Stimulated activated CD8-positive, alpha-beta memory T cell treated with anti-CD3 and anti-CD28 coated beads, Interleukin-4, amount 100 ng/mL, for 1 hour (primary cell): ENCODE measurements at places on chromosomes 11 and 22.

- no peak for DNase-seq
Observed at GRCh38 chr11:95135155-95135554, 45.5 kb downstream of the ENDOD1 start.

DNA sequence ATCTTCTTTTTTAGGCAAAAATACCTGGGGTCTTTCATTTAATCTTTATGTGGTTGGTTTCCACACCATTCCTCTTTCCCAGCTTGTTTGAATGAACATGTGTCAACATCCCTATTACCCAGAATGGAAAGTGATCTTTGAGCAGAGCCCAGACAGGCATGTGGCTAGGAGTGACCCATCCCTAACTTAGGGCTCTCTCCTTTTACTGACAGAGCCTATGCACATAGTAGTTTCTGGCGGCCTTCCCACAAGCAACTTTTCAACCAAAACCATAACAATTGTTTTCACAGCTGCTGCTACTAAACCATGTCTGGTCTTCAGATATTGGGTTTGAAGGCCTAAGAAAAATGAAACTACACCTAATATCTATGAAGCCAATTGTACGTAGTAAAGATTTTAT, 107.5 kb downstream of the TENM4 start:
- no peak for DNase-seq

- DNase-seq = no peak
Observed at GRCh38 chr11:116513894-116514293, 258.9 kb downstream of the BUD13 start.

- DNase-seq = peak; percentile 73
Observed at GRCh38 chr22:24434471-24435322, 7.3 kb downstream of the ADORA2A start.

- DNase-seq = no peak
Observed at GRCh38 chr11:132549001-132549400, 983.3 kb downstream of the OPCML start.

DNA sequence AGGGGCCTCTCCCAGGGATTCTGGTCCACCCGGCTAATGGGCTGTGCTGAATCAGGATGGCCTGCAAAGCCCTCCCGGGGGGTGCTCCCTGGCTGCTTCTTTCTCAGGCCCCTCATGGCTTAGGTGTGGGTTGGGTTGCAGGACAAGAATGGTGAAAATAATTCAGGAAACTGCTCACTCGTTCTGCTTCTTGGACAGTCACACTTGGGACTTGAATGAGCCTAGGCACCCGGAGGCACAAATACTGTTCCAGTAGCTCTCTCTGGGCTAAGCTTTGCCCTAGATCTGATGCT, 83.2 kb downstream of the TRIM29 start:
- no peak for DNase-seq

DNA sequence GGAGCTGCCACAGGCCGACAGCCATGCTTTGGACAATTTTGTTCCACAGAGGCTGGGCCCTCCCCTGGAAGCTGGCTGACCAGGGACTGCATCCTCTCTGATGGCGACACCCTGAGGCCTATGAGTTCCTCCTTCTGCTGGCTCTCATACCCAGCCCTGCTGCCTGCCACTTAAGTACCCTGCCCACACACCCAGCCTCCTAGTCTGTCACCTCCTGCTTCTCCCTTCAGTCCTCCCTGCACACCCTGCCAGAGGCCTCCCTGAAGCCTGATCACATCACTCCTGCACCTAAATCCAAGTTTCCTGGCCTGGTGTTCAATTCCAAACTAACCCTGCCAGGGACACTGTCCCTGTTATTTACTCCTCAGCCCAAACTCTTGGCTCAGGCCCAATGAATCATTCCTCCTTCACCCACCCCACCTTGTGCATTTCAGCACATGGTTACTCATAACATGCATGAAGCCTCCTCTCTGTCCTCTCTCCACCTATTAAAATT, 136.7 kb upstream of the NECTIN1 start:
- no peak for DNase-seq

- DNase-seq = no peak
Observed at GRCh38 chr22:18111759-18112330, 1.2 kb downstream of the TUBA8 start.

DNA sequence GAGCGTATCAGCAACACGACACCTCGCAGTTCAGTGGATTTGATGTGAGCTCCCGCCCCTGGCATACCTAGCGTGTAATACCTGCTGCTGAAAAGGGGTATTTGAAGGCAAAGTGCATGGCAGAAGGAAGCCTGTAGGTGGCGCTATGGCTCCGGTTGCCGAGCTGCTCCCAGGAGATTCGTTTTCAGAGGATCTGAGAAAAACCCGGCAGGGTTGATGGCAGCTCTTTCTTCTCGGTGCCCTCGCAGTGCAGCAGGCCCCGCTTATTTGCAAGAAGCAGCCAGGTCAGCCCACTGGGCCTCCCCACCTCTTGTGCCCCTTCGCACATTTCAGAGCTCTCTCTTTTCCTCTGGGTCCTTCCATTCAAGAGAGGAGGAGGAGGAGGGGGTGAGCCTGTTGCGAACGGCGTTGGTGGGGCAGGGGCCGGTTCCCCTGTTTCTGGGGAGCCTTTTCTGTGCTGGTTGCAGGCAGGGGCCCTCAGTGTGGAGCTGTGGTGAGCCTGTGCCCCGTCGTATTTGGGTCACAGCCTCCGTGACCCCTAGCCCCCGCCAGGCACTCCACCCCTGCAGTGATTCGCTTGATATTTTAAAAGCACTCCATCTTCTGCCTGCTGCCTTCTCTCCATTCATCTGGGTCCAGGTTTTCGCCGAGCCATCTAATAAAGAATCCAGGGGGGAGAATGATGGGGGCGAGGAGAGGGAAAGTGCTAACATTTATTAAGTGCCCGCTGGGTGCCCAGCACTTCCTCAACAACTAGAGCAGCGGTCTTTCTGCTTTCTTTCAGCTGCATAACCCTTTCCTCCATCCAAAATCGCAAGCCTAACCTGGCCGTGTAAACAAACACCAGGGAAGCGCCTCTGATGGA, 85.3 kb upstream of the SYT13 start:
- DNase-seq = peak; percentile 19

GRCh38 chr22:48245196-48245485, 1482.7 kb downstream of the TBC1D22A start:
- no peak for DNase-seq

DNA sequence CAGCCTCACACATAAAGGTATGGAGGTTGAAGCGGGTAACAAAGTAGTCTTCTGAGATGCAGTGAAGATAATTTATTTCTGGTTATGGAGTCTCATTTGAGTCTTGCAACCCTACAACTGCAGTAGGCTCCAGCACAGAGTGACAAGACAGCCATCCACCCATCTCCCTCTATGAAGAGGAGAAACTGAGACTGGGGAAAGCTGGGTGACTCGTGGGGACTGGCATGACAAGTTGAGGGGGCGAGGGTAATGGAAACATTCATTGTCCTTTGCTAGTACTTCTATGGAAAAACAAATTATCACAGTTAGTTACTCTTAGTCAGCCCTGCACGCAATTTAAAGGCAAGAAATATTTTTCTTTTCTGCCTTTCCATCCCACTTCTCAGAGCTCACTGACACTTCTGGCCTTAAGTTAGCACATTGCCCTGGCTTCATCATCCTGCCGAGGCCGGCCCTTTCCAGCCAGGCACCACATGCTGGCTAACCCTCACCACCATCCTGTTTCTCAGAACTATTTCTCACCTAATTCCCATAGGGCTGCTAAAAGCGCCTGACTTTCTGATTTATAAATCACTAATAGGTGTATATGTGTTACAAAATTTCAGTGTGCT, 361.1 kb downstream of the ETS1 start:
- no peak for DNase-seq

DNA sequence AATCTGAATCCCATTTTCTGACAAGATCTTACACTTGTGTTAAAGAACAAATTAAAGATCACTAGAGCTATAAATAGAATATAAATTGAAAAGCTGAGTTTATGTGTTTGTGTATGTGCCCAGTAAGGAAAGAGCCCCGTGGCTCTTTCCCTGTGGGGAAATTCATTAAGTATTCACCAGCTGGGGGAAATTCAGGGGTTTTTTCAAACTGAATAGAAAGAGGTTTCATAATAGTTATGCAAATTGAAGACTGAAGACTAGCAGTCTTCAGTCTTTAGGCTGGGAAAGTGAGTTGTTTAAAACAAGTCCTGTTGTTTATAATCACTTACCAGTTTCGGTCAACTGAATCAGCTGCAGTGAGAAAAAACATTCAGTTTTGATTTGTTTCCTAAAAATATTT, 11.3 kb upstream of the MS4A7 start:
- DNase-seq = no peak

DNA sequence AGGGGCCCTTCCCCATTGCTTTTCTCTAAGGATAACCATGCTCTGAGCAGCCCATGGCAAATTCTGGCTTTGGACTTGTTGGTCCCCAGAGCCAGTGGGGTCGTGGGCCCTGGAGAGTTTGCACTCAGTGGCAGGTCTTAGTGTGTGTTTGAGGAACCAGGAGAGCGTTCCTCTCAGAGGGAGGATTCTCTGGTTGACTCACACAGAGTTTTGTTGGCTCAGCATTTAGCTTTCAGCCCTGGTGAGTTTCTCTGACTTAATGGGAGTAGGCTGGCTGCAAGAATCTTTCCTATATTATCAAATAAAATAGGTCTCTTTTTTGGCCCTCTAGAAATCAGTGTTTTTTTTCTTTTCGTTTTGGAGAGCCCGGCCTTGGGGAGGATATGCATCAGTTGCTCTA, 20.9 kb downstream of the ST14 start:
- DNase-seq = no peak

DNA sequence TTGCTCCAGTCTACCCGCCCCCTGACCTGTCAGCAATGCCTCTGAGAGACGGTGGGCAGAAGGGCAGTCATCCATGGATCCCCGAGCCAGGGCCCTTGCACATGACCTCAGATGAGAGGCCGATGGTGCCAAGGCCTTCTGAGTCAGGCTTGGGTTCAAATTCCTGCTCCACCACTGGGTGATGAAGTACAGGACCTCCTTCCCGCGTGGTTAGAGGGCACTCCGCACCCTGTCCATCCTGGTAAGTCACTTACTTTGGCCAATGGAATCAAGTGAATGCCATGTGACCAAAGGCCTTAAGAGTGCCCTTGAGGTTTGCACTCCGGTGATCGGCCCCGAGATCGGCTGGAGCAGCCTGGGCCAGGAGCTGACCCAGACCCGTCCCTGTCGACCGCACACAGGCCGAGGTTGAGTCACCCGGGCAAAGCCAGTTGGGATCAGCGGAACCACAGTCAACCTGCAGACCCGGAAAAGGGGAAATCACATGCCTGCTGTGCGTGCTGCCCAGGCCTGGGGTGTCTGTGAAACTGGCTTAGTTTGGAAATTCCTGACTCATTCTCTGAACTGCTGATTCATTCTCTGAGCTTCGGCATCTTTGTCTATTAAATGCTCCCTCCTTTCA, 48.9 kb downstream of the RTL6 start:
- no peak for DNase-seq

GRCh38 chr11:96197103-96197502, 145.9 kb downstream of the MAML2 start:
- no peak for DNase-seq

DNA sequence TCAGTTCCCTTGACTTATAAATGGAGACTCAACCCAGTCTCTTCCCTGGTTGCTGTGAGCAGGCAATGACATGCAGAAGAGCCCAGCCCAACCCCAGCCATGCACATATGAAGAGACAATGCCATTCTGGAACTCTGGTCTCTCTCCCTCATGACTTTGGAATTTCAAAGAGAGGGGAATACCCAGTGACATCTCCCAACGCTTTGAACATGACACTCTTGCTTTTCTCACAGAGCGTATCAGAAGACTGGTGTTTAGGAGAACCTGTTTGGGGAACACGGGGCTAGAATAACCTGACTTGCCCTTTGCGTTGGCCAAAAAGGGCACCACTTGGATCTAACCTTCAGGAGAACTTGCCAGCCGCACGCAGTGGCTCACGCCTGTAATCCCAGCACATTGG, 12.9 kb downstream of the RANGAP1 start:
- no peak for DNase-seq

- no peak for DNase-seq
Observed at GRCh38 chr11:120031612-120032600, 106.0 kb downstream of the TRIM29 start.

DNA sequence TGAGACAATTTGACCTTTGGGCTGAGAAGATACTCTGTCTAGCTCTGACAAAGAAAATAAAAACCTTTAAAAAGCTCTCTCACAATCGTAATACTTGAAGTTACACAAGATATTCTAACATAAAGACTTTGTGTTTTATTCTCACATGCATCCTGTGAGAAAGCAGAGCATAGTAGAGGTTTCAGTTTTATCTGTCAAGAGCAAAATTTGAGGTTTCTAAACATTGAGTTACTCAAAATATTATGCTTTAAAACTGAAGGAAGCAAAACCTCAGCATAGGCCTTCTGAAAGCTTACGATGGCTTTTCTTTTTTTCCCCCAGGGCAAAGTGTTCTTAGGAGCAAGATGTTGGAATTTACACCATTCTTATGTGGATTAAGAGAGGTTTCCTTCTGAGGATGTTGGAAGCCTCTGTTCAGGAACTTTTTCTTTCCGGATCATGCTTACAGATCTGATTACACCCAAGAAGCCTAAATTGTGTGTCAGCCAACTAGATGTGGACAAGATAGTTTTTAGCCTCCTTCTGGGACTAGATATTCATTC, 15.0 kb upstream of the OR51M1 start:
- no peak for DNase-seq

GRCh38 chr22:22396741-22397291, 111.7 kb downstream of the ZNF280B start:
- no peak for DNase-seq

GRCh38 chr11:122734848-122735496, 79.5 kb downstream of the UBASH3B start:
- DNase-seq = no peak

- no peak for DNase-seq
Observed at GRCh38 chr11:112554586-112554985, 293.9 kb upstream of the PLET1 start.

DNA sequence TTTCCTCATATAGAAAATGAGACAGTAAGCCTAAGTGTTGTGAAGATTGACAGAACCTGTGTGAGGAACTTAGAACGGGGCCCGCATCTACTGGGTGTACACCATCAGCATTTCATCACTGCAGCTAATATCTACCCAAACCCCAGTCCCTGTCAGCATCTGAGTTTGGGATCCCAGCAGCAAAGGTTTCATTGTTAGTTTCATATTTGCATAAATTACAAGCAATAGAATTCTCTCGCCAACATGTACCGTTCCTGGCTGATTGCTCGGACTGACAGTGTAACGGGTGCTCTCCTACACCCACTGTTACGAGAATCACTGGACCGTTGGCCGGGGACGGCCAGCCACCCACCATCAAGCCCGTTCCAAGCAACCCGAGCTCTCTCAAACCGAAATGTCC, 10.4 kb upstream of the TMPRSS6 start:
- DNase-seq = no peak

GRCh38 chr11:46421257-46421880, 29.8 kb upstream of the CHRM4 start:
- no peak for DNase-seq

DNA sequence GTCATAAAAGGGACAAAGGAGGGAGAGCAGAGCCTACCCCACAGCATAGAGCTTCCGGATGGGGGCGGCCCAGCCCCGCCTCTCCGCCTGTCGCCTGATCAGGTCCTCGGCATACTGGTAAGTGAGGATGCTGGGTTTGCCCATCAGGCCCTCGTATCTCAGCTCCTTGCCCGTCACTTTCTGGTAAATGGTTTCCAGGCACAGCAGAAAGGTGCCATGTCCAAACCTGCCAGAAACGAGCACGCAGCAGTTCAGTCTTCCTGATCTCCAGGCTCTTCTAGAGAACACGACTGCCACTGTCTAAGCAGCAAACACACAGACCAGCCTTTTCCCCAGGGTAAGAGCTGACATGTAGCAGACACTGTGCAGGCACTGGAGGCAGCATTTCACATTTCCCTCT, 17.4 kb upstream of the TMEM121B start:
- DNase-seq = no peak
